ENCODE measurements at places on chromosomes 2 and 18.
A peak's percentile ranks its signal among the peaks of the same experiment; 100 is the strongest.

GRCh38 chr2:41500895-41501294 lies 546.9 kb upstream of the PKDCC start:
- DNase-seq, result no peak

- DNase-seq, result no peak
These were observed 205.9 kb upstream of the STK17B start for GRCh38 chr2:196376984-196377877.

GRCh38 chr2:120678251-120678650 lies 57.4 kb upstream of the GLI2 start:
- DNase-seq, result no peak

- no peak for DNase-seq
These were observed 42.7 kb downstream of the UBE2F start for GRCh38 chr2:238009563-238009962.

GRCh38 chr2:121335294-121336290 lies 50.6 kb upstream of the TFCP2L1 start:
- DNase-seq, result no peak

GRCh38 chr2:237863689-237864443 lies 4.4 kb downstream of the RAMP1 start:
- DNase-seq, result no peak

GRCh38 chr2:37633234-37633633 lies 38.2 kb downstream of the CDC42EP3 start:
- no peak for DNase-seq

DNA sequence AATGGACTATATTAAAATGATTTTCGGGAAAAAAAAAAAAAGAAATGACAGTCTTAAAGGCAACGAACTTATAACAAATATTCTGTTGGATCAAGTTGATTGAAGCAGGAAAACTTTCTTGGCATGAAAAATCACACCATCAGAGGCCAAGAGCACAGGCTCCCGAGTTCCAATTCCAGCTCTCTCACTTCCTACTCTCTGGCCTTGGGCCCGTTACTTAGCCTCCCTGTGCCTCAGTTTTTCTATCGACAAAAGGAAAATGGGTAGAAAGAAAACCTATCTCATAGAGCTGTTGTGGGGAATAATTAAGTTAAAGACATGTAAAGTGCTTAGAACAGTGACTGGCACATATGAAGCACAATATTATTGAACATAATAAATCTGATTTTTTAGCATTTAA lies 74.2 kb downstream of the HNRNPLL start:
- DNase-seq, result no peak

DNA sequence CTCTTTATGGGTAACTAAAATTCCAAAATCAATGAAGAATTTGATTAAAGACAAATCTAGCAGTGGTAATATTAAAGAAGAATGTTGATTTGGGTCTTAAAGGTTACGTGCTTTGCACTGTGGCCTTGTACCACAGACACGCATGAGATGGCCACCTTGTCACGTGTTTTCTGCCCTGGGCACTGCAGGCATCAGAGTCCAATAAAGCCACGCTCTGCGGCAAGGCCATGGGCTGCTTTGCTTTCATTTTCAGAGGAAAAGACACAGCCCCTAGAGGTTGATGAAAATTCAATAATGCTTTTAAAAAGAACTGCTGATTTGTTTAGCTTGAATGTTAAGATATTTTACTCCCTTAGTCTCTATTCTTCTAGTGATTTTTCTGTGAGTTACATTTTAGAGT lies 30.4 kb downstream of the AOX1 start:
- DNase-seq, result peak; percentile 90

DNA sequence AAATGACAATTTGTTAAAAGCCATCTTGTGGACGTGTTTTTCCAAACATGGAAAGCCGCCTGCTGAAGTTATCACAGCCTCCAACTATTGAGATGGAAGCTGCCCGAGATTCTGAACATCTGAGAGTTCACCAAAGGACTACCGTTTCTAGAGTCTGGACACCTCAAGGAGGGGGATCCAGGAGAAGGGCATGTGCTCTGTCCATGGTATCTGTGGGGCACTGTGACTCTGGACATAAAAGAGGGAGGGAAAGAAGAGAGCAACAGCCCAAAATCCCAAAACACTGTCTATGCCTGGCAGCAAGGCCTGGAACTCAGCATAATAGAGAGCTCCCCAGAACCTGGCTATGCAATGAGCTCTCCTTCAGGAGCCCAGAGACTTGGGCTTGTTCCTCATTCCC lies 319.9 kb downstream of the EN1 start:
- no peak for DNase-seq

DNA sequence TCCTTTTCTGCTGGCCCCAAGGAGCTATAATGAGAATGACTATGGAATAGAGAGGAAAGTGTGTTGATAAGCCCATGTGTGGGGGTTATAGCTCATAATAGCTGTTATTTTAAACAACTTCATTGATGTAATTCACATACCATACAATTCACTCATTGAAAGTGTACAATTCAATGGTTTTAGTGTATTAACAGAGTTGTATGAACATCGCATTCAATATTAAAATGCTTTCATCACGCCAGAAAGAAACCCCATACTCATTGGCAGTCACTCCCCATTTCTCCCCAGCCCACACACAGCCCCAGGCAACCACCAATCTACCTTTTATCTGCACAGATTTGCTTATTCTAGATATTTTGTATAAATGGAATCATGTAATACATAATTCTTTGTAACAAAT lies 139.6 kb upstream of the CYP1B1 start:
- no peak for DNase-seq

DNA sequence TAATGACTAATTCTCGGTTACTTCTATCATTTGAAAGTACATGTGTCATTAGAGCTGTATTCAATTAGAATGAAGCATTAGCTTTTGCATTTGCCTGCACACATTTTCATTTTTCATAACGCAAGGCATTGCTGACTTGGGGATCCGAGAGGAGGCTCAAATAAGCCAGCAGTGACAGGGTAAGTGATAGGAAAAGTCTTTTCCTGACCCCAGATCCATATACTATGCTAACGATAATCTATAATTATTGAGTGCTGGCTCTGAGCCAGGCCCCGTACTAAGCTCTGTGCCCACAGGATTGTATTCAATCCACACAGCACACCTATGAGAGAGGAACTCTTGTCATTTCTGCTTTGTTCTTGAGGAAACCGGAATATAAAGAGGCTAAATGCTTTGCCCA lies 168.2 kb downstream of the VWC2L start:
- DNase-seq, result no peak
